ENCODE measurements at places on chromosomes 12 and 14.

DNA sequence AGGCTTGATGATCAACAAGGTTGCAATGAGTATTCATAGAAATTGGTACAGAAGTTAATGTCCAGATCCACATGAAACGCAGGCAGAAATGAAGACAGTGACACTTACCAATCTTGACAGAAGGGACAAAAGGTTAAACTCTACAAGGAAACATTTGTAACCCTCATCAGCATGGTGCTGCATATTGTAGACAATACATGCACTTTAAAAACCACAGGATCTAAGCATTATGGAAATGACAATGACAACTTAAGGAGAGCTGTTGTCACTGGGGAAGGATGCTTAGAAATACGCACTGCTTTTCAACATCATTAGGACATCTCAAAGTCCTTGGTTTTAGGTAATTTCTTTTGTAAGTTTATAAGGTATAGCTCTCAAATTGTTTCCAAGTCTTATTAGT lies 130.6 kb downstream of the ATP23 start:
- no peak for DNase-seq

DNA sequence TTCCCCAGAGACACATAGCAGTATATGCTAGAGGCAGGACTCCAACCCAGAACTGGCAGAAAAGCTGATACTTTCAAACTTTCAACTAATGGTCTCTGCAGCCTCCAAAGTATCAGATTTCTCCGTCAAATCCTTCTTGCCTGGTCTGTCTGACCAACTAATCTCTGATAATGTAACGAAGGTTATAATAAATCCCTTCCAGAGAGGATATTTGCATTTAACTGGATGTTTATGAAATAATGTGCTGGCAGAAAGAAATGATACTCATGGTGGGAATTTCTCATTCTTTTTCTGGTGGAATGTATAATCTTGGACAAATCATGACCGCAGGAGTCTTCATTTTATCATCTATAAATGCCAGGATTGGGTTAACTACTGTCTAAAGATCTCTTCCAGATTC lies 860.3 kb downstream of the DIO2 start:
- DNase-seq: no peak

DNA sequence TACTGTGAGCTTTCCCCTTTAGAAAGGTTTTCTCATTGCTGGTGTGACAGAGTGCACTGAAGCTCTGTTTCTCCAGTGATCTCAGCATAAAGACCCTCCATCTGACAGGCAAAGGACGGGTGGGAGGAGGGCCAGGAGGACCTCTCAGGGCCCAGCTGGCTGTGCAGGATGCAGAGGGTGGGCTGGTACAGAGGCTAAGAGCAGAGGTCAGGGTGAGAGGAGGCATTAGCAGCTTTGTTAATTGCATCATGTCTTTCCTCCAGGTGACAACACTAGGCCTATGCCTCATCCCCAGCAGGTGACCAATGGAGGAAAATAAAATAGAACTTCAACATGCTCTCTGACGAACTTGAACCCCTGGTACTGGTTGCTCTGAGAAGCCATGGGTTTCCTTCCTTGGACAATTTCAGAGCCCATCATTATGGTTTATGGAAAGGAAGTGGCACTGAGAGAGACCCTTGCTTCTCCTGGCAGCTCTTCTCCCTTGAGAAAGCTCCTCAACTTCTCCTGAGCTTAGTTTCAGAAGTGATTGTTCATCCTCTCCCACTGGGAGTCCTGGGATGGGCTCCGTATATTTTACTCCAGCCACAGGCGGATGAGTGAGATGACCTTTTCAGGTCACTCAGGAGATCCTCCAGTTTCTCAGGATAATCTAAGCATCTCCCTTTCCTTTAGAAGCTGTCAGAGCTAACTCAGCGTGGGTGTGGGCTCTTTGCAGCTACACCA lies 45.8 kb upstream of the ATP23 start:
- DNase-seq: no peak

GRCh38 chr12:82414044-82414443 lies 55.7 kb downstream of the METTL25 start:
- DNase-seq: no peak

DNA sequence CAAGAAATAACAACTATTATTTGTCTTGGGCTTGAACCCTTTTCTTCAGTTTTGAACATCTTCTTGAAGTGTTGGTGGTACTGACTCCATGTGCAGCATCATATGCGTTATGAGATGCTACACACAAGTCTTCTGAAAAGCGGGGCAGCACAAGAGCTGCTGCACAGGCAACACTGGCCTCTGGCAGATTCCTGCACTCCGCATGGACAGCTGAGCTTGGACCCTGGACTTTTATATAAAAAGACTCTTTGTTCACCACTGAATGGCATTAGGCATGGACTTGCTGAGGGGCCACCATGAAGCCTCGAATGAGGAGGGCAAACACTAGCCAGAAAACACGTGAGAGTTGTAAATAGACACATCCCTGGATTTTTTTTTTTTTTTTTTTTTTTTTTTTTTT lies 210.8 kb upstream of the NPAS3 start:
- no peak for DNase-seq

DNA sequence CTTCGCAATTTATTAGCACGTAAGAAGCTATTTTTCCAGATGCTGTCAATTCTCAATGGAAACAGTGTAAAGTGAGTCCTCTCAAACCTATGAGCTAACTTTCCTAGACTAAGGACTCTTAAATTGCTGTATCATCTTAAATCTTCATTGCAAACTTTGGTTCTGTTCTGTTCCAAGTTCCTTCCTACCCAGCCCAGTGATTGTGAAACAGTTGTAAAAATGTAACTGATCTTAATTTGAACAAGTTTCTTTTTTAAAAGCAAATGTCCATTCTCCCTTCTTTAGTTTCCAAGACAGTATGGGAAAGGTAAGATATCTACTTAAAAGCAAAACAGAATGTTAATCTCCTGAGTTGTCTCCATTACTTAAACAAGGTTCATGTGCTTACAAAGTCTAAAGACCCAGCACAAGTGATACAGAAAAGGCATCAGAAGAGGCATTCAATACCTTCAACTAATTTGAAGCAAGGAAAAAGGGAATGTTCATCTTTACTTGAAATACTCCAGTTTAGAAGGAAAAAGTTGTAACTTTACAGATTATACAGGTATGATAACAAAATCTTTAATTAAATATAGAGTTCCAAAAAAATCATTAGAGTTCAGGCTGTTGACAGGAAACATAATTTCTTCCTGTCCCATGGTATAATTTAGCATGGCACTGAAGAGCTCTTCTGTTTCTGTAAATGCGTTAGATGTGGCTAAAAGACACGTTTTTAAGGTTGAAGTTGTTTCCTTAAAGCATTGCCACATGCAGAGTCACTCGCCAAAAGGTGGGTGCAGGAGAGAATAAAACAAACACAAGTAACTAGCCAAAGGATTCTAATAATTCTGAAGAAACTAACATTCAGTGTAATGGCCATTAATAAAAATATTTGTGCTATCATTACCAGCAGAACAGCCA lies 101.5 kb upstream of the USP15 start:
- DNase-seq: no peak

GRCh38 chr14:80965037-80965436 lies 9.6 kb downstream of the TSHR start:
- no peak for DNase-seq

- no peak for DNase-seq
These were observed 4.1 kb downstream of the SIX6 start for GRCh38 chr14:60512973-60513571.

DNA sequence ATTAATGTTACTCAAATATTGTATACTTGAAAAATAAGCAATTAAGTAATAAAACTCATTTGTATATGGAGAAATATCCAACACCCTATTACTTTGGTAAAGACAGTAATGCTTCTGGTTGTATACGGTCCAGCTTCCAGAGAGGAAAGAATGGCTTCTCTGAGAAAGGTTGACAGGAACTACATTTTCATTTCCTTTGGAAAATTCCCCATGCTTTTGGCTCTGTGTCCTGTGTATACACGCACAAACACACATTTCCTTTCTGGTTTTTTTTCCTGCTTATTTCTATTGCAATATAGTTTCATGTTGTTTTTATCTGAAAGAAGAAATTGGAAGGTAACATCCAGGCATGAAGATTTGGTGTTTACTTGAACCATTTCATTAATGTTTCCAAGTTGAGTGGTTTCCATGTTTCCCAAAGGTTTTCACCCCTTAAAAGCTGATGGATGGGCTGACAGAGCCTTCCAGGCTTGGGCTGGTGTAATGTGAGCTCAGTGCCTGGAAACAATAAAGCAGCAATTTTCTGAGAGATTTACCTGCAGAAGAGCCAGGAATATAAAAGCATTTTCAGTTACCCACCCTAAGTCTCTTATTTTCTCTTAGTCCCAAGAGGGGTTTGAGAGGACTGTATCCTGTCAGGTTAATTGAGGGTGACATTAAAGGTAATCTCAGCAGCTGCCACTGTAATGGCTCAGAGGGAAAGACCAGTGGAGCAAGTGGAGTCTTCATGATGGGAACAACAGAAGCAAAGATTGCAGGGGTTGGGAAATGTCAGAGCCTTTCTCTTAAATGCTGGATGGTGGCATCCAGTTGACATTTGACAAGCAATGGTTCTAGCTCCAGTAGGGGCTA lies 33.4 kb upstream of the TMTC1 start:
- DNase-seq: no peak

- no peak for DNase-seq
These were observed 41.6 kb downstream of the RCOR1 start for GRCh38 chr14:102633906-102634595.

GRCh38 chr12:49872781-49873181 lies 29.9 kb upstream of the BCDIN3D start:
- DNase-seq: no peak

- no peak for DNase-seq
These were observed 301.2 kb upstream of the E2F7 start for GRCh38 chr12:77366616-77367015.

DNA sequence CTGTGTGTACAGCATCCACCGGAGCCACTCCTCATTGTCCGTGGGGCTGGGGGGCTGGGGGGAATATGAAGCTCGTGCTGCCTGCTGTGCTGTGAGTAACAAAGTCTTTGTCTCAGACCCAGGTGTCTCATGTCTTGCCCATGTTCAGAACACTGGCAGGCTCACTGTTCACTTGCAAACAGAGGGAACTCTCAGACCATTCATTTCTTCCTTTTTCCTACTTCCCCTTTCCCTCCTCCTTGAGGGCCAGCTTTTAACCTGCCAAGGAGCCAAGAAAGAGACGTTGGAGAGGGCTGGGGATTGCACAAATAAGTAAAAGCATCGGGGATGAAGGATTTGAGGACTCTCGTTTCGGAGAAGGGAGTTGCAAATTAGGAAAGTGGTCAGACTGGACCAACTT lies 21.6 kb downstream of the GPR132 start:
- no peak for DNase-seq

- no peak for DNase-seq
These were observed 84.6 kb downstream of the RIN3 start for GRCh38 chr14:92597906-92598905.

DNA sequence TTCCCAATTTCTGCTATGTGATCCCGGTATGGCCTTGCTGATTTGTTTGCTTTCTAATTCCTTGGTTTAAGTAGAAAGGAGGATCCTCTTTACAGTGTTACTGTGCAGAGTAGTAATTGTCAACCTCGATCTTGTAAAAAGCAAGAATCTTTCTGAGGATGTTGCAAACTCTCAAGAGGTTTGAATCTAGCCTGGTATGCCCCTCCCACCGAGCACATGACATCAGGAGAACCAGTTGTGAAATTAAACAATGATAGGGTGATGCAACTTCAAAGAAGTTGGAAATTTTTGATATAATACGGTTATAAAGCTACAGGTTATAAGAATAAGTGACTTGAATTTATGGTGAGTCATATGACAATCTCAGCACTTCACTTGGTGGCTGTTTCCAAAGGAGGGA lies 35.0 kb upstream of the FUT8 start:
- DNase-seq: no peak

DNA sequence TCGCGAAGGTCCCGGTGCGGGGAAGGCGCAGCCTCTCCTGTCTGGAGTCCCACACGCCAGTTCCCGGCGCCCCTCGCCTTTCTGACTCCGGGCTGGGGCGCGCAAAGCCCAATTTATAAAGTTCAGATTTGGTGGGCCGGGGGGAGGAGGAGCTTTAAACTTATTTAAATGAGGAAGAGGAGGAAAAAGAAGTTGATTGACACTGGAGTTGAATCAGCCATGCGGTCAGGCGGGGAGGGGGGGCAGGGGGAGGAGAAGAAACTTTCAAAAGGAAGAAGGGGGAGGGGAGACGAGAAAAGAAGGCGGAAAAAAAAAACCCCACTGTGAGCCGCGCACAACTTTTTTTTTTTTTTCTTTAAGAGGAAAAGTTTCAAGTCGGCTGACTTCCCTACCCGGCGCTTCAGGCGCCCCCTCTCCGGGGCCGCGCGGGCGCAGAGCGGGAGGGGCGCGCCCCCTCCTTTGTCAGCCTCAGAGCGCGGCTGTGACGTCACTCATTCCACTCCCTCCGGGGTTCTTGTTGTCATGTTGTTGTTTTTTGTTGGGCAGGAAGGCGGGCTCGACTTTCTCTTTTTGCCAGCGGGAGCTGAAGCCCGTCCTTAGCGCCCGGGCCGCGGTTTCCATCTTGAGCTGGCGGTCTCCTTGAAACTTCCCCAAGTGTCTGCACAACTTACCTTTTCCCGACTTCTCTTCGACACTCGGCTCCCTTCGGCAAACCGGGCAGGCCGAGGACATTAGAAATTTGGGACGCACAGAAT lies at the start of gene ZFP36L1:
Gene ZFP36L1 (minus strand): TSS at position 89 of the 755 bp plus-strand sequence. CDS start 129 bp downstream, outside the sequence.
- DNase-seq: peak; percentile 87

DNA sequence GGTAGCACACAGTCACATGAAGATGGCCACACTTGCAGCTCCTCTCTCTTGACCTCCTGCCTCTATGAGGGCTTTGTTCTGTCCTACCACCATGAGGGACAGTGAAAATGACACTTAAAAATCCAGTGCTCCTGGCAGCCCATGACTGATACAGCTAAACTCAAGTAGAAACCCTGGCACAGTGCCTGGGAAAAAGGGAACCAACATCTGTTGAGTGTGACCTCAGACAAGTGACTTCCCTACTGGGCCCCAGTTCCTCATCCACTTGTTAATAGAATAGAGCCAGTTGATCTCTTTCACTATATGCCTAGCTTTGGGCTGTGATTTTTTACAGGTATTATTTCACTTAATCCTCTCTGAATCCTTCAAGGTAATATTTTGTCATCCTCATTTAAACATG lies 4.8 kb downstream of the GUCY2C start:
- no peak for DNase-seq

- DNase-seq: no peak
These were observed 34.6 kb downstream of the ATF7 start for GRCh38 chr12:53591301-53592206.

DNA sequence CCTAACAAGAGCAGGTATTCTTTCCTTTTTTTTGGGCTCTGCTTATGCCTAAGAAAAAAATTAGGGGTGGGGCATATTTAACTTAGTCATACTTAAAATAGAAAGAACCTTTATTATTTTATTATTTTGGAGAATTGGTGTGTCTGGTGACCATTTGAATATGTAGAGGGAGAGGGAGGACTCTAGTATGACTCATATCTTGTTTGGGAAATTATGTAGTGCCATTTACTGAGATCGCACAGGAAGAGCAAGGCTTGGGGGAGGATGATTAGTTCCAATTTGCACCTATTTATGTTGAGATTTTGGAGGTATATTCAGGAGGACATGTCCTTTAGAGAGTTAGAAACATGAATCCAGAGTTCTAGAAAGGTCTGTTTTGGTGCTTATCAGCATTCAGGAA lies 9.9 kb downstream of the ZNF410 start:
- no peak for DNase-seq

GRCh38 chr12:109179927-109180326 lies 63.5 kb downstream of the ACACB start:
- DNase-seq: no peak
